ENCODE measurements at places on chromosomes 13 and 19.

DNA sequence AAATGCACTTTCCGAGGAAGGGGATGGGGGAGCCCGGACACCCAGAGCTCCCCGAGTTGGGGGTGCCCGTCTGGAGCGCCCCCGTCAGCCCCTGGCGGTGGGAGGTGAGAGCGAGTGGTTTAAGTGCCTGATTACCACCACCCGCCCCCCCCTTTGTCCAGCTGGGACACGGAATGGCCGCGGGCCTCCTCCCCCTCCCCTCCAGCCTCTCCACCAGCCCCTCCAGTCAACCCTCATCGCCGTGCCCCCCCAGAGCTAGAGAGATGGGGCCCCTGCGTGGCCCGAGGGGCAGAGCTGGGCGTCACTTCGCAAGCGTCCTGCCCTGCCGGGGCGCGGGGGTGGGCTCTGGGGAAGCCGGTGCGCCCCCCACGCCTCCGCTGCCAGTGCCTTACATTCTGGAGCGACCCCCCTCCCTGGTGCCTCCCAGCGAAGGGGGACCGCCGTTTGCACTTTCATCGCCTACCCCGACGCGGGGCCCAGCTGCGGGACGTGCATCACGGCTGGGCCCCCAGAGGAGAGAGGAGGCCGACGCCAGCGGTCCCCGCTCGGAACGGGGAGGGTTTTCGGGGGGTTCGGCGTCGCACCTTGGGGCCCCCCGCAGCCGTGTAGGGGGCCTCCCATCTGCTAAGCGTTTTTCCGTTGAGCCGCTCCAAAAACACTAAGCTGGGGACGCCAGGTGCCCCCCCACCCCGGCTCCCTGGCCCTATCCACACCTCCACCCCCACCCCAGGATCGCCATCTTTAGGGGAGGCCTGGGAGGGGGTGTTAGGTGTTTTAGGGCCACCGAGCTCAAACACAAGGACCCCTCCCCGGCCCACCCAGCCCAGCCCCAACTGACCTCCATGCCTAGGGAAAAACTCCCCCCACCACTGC lies 16.4 kb downstream of the SMIM24 start:
- no peak for DNase-seq

DNA sequence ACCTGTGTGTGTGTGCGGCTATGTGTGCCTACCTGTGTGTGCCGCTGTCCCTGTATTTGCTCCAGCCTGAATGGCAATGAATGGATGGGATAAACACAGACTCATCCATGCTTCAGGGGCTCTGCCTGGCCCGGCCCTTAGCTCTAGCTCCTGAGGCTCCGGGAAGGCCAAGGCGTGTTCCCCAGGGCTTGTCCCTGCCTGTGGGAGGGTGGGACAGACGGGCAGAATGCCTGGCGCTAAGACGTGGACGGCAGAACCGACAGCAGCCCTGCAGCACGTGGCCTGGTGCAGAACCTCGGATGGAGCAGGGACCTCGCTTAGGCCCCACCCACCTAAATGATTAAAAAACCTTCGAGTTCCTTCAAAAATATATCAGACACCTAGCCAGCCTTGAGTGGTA lies 57.8 kb upstream of the C13orf46 start:
- no peak for DNase-seq

- DNase-seq, result no peak
Observed at GRCh38 chr13:80469105-80469852, 128.4 kb upstream of the SPRY2 start.

DNA sequence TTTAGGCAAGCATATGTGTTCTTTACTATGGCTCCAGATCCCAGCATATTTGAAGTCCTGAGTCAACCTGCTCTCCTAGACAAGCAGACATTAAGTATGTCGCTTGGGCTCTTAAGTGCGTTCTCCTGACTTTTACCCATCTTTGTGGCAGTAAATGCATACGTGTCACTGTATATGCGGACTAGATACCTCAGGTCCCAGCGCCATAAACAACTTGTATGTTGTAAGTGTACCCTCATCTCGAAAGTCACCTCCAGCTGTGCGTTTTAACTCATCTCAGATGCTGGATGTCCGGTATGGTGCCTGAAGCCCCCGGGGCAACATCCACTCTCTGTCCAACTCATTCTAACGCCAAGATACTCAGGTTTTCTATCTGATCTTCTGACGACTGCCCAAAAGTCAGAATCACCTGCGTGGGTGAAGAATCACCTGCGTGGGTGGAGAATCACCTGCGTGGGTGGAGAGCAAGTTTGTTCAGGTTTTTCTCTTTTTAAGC lies 1.7 kb downstream of the PTOV1 start:
- no peak for DNase-seq

DNA sequence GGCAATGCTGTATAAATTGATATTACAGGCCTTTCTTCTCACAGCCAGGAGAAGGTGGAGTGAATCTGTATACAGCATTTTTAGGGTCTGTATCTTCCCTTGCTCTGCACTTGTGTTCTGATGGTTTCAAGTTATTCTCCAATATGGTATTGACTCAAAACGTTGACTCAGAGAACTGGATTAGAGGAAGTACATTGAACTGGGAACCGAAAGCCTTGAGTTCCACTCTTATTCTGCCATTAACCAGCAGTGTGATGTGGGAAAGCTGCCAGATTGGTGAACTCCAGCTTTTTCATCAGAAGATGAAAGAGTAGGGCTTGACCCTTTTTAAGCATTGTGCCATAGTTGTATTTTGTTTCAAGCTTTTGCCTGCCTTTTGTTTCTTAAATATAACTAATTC lies 167.7 kb downstream of the SPRY2 start:
- no peak for DNase-seq

Data from caudate nucleus (tissue), 63 donors.